Esophagus muscularis mucosa (tissue), 4 donors: ENCODE measurements at places on chromosomes 6 and 20. TPM values are rescaled to one million over a fixed set of nuclear protein-coding genes. Genes with fewer than 3 reads are reported as not detected.
A peak's percentile ranks its signal among the peaks of the same experiment; 100 is the strongest.

DNA sequence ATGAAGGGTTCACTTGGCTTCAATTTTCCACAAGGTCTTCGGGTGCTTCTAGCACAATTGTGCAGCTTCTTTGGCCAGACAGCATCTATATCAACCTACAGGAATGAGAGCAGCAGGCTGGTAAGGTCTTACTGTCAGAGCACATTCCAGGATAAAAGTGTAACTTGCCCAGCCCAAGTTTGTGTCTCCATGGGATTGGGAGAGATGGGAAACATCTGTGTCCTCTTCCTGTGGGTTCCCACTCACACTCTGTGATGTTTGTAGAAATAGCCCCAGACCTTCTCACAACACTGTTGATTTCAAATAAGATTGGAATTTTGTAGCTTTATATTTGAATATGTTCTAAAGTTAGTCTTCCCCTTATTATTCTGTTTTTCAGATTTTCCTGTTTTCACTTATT is 83.4 kb upstream of the RGS17 start:
- DNase-seq, result no peak

- no peak for DNase-seq
Observed at GRCh38 chr6:166970091-166970490, 13.7 kb upstream of the RNASET2 start.

DNA sequence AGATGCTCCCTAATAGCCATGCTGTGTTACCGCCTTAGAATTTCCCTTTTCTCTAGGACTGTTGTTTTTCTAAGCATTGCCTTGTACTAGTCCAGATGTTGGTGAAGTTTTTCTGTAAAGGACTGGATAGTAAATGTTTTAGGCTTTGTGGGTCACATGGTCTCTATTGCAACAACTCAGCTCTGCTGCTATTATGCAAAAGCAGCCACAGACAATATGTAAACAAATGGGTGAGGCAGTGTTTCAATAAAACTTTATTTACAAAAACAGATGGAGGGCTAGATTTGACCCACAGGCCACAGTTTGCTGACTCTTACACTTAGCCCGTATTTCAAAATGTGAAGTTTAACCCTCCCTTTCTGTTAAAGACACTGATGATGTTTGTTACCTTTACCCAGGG is 207.6 kb upstream of the MYLIP start:
- no peak for DNase-seq

GRCh38 chr6:82957868-82958245 is 107.8 kb downstream of the UBE3D start:
- DNase-seq, result peak; percentile 42

GRCh38 chr6:122392564-122393350 is 6.7 kb upstream of the HSF2 start:
- no peak for DNase-seq

DNA sequence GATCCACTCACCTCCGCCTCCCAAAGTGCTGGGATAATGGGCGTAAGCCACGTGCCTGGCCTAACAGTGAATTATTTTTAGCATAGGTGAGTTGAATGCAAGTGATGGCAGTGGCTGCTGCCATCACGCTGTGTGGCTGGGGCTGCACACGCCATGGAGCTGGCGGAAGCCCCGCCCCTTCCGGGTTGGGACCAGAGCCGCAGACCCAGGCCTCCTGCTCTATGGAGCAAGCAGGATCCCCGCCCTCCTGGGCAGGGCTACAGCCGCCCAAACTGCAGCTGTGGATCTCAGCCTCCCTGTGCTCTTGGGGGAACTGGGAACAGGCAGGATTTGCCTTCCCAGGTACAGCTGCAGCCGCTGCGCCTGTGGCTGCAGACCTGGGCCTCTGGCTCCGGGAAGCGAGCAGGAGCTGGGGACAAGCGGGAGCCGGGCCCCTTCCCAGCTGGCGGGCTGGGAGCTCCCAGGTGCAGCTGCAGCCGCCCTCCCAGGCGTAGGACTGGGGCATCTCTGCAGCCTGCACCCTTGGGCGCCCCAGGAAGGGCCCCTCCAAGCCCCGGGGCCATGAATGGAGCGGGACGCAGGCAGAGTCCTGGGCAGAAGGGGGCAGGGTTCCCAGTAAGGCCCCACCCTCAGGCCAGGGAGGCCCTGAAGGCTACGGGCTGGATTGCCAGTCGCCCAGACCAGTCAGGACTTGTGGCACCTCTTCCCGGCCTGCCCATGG is 30.9 kb upstream of the SLA2 start:
- no peak for DNase-seq

GRCh38 chr20:21707999-21708737 is 2.7 kb downstream of the PAX1 start:
- no peak for DNase-seq

GRCh38 chr6:91305755-91306154 is 718.9 kb upstream of the MAP3K7 start:
- DNase-seq, result no peak

The EPHA7 gene
- 158 TPM for total RNA-seq

DNA sequence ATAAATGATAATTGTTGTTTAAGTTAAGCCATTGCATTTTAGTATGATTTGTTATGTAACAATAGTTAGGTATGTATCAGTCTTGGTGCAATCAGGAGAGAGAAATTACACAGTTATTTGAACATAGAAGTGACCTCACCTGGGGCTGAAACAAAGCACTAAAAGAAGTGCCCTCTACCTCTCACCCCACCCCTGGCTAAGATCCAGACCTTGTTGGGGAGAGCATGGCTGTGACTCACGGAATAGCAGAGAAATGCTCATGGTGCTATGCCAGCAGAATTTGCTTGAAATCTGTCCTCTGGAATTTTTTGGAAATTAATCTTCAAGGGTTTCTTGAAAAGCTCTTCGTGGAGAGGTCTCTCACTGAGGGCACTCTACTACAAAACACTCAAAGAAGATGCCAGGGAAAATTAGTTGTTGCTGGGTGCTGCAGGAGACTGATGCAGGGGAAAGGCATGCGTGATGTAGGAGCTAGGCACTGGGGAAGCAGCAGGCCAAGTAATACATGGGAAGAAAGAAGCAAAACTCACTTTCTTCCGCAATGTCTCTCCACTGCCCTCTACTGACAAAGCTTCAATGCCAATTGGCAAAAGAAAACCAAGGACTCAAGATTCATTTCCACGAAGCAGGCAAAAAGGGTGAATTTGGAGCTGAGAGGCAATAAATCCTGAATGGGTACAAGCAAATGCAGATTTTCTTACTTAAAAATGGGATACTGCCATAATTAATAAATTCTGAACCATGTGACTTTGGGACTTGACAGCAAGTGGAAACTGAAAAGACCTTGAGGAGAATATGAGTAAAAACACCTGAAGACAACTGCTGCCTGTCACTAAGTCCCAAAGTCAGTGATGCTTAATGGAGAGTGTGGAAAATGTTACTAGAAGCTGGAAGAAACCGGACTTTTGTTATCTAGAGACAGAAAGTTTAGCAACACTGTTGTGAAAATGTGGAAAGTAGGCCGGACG is 136.3 kb upstream of the ZNF184 start:
- DNase-seq, result no peak
